ENCODE measurements at places on chromosomes 3 and 15.

DNA sequence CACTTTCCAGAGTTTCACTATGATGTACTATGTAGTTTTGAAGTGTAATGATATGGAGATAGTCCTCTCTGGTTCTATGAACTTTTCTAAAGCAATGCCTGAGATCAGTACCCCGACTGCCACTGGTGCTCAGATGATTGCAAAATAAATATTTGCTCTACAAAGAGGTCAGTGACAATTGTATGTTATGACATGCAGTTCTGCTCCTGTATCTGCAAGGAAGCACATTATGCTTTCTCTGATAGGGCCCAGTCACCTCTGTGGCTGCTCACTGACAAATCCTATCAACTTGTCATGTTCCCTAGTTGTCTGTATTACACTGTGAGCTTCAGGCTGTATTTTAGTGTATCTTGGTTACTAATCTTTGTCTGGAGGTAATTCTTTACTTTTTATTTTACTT lies 362.6 kb downstream of the ROBO1 start:
- no peak for DNase-seq

- peak; percentile 30 for DNase-seq
Measured at GRCh38 chr3:43296565-43296964, 10.2 kb downstream of the SNRK start.

DNA sequence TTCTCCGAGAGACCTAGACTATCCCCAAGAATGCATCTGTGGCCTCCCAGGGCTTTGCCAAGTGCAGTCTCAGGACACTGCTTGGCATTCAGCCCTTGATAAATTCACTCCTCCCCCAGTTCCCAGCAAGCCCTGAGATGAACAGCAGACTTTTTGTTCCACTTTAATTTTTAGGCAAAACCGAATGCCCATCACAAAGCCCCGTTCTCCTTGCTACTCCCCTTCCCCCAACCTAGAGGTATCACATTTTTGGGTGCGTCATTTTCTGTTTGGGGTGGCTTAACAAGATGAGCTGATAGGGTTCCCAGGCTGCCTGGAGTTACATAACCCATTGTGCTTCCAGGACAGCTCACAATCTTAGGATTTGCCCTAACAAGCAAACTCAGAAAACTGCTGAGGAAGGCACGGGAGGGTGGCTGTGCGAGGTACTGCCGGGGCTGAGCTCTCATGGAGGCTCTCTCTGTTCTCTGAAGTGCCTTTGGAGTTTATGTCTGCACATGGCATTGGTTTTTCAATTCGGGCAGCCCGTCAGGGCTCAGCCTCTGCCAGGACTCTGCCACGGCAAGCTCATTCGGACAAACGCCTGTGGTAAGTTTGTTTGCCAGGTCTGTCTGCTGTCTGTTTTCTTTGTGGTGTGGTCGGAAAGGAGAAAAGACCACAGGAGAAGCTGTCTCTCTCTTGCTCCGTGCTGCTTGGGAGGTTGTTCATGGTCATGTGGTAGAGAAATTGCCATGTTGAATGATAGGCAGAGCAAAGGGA lies at the start of gene TRAK1:
TRAK1 (plus strand) TSS at position 385 of the 759 bp plus-strand sequence; CDS start at position 498, 113 bp downstream.
- peak; percentile 64 for DNase-seq

DNA sequence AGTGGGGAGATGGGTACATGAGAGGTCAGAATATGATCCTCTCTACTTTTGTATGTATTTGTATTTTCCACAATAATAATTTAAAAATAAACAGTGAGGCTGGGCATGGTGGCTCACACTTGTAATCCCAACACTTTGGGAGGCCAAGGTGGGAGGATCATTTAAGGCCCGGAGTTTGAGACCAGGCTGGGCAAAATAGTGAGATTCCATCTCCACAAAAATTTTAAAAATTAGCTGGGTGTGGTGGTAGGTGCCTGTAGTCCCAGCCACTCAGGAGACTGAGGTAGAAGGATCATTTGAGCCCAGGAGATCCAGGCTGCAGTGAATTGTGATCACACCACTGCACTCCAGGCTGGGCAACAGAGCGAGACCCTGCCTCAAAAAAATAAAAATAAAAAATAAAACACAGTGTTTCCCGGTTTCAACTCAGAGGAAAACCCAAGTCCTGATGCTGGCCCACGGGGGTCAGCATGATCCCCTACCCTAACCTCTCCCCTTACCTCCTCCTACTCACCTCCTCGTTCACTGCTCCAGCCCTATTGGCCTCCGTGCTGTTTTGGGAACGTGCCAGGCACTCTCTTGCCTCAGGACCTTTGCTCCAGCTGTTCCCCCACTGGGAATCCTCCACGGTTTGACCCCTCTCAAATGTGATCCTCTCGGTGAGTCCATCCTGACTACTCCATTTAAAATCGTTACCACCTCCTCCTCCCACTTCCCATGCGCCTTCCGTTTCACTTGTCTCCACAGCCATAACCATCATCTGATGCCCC lies 2.9 kb upstream of the KLHL40 start:
- DNase-seq, result no peak

- DNase-seq, result no peak
Measured at GRCh38 chr3:46472736-46473135, 8.0 kb upstream of the LTF start.

DNA sequence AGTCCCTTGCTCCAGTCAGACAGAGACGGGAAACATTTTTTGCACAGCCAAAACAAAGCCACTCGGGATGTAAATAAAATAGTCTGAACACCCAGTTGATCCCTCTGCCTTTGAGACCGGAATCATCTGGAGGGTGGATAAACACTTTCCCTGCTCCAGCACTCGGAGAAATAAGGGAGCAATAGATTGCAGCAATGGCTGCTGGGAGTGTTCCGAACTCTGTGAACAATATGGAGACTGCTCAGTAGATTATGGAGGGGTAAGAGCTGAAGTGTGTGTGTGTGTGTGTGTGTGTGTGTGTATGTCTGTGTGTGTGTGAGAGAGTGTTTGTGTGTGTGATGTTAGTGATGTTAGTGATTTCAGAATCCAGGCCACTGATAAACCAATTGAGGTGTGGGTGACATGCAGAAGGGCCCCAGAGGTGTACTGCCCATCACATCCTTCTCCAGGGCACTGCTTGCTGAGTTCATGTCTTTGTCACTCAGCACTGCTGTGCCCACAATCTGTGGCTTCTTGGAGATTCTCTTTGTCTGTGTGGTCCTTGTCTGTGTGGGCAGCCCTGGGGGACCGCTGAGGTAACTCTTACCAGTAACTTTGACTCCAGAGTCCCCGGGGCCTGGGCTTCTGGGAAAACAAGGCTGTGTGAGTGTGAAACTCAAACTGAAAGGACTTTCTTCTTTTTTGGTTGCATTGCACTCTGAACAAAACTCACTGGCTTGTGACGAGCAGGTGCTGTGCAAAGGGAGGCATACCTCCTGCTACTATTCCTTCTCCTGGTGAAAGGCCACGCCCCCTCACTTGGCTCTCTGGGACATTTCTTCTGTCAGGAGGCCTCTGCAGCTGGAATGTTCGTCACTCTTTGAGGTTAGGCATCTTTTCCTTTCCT lies 23.0 kb downstream of the CRYGS start:
- no peak for DNase-seq

- DNase-seq, result no peak
Measured at GRCh38 chr15:39468331-39468730, 112.5 kb upstream of the THBS1 start.

GRCh38 chr15:94322141-94322540 lies 90.8 kb downstream of the MCTP2 start:
- peak; percentile 19 for DNase-seq

DNA sequence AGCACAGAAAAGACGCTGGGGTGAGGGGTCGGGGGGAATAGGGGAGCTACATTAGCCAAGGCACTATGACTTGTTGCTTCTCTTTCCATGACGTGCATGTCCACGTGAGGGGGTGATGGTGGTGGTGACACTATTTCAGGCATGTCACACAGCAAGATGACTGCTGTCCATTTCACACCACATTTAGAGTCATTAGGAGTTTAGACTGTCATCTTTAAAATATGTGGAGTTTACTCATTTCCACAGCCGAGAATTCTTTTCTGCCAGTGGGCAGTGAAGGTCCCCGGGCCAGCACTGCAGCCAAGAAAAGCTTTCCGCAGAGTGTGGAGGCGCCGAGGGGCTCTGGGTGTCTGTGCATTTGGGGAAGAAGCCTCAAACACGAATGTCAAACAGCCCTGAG lies 954 bp upstream of the DGKG start:
- DNase-seq, result peak; percentile 50

DNA sequence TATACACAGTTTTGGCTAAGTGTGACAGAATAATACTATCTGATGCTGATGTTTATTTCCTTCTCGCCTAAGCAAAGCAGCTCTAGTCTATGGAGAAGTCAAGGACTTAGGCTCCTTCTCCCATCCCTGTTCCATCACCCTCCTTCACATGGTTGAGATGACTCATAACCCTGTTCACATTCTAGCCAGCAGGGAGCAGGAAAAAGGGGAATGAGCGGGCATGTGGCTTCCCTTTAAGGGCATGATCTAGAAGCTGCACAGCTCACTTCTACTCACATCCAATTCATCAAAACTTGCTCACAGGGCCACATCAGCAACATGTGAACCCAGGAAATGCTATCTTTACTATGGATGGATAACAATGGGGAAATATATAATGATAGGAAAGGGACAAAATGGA lies 40.9 kb downstream of the CBLB start:
- DNase-seq, result peak; percentile 88

- no peak for DNase-seq
Measured at GRCh38 chr3:45145681-45146614, at the start of gene CDCP1. TSS of gene CDCP1 (minus strand) at chr3:45146378. CDS start at chr3:45146287, 91 bp downstream.

- no peak for DNase-seq
Measured at GRCh38 chr3:66692766-66693150, 191.9 kb upstream of the LRIG1 start.

DNA sequence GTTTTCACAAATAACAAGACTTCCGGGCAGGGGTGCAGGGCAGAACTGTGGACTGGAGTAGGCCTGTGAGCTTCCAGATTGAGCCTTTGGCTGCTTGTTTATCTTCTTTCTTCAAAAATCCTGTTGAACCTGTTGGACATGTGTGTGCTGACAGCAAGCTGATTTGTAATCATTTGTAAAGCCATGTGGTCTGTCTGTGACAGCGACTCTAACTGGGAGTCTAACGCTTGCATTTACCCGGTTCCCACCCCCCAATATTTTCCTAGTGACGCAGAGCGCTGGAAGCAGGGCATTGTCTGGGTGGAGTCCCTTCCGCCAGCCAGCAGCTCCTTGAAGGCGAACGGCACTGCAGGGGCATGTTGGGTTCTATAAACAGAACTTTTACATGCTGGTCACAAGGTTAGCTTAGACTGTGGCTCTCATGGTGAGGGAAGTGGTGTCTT lies 85.7 kb upstream of the MYZAP start:
- DNase-seq, result peak; percentile 77

- DNase-seq, result peak; percentile 70
Measured at GRCh38 chr3:147200545-147200944, 205.8 kb downstream of the ZIC4 start.

GRCh38 chr15:71374607-71375352 lies 259.5 kb downstream of the THSD4 start:
- peak; percentile 77 for DNase-seq

DNA sequence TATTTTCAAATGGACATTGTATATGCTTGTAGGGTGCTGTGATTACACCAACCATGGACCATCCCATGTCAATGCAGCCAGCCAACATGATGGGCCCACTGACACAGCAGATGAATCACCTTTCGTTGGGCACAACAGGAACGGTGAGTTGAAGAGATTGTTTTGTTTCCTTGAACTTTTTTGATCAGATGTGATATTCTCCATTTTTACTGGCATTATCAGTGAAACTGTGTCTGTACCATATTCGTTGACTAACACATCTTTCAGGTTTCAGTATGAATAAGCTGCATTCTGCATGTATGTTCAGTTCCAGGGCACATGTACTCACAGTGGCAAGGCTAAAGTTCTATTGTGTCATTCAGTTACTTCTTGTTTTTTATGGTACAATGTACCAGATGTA lies 655.2 kb downstream of the RBMS3 start:
- no peak for DNase-seq

- no peak for DNase-seq
Measured at GRCh38 chr3:69697381-69697780, 41.9 kb upstream of the MITF start.

DNA sequence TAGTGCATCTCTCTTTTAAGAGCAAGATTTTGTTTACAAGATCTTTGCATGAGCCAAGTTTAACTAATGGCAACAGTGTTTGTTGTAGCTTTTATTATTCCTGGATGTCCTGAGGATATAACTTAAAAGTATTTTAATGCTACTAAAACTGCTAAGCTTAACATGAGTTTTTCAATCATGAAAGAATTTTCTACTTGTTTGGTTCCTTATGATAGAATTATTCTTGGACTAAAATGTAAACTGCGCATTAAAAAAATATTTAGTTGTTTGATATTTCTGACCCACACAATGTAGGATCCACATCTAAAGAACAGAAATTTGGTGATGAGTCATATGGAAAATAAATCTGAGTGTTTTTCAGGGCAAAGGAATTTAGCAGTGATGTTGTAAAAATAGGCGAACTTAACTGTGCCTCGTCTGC lies 70.8 kb downstream of the RAP2B start:
- DNase-seq, result peak; percentile 93

- no peak for DNase-seq
Measured at GRCh38 chr3:183038221-183038620, 57.9 kb upstream of the DCUN1D1 start.

DNA sequence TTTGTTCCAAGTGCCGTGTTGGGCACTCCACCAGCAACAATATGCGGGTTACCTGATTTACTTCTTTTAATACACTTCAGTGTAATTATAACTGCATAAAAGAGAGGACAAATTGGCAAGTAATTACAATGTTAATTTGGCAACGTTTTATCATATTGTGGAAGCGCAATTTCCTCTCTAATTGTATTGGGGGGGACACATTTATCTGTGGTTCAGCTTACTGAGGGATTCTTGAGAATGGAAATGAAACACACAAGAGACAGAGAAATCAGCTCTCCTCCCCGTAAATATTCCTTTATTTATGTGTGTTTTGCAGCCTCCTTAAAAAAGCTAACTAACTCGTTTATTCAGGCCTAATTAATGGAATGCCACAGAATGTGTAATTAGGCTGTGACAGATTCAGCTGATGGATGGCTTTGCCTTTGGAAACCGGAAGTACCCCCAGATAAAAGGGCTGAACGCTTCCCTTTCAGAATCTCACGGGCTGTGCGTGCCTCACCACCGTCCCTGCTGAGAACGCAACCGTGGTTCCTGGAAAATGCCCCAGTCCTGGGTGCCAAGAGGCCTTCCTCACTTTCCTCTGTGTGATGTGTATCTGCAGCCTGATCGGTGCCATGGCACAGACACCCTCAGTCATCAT lies 247.1 kb upstream of the ST8SIA2 start:
- no peak for DNase-seq

GRCh38 chr3:66693461-66694031 lies 192.7 kb upstream of the LRIG1 start:
- DNase-seq, result no peak

All from EH (cell line).